Melanocyte of skin (primary cell): ENCODE measurements at places on chromosomes 11 and 22. TPM values are rescaled to one million over a fixed set of nuclear protein-coding genes. Genes with fewer than 3 reads are reported as not detected.

Gene RHOD
- 2.3 and 6.6 TPM in 2 replicates for total RNA-seq

Gene SCT
- total RNA-seq = not detected in 2 replicates

Gene KRTAP5-11
- not detected in 2 replicates for total RNA-seq

Gene SLC5A12
- total RNA-seq = not detected in 2 replicates

Gene TIMM10
- 64.6 and 72.9 TPM in 2 replicates for total RNA-seq

Gene SCGB1D2
- total RNA-seq = not detected in 2 replicates

Gene CASP5
- not detected in 2 replicates for total RNA-seq

Gene RBMXL2
- not detected in 2 replicates for total RNA-seq

Gene TM7SF2
- 9.3 and 12.7 TPM in 2 replicates for total RNA-seq

Gene OR8G1
- total RNA-seq = under 0.01 TPM in 1 of 2 replicates, not detected in the other

Gene DDI1
- not detected in 2 replicates for total RNA-seq

Gene INCENP
- 77.4 and 93.9 TPM in 2 replicates for total RNA-seq

Gene MMP8
- 12.0 and 18.9 TPM in 2 replicates for total RNA-seq

Gene HEPACAM
- not detected in 2 replicates for total RNA-seq

Gene ENTHD1
- 5.7 and 10.5 TPM in 2 replicates for total RNA-seq

Gene NRGN
- 0.33 and 1.7 TPM in 2 replicates for total RNA-seq

Gene LARGE1
- 29.0 and 51.2 TPM in 2 replicates for total RNA-seq

Gene KIAA0930
- 221 and 268 TPM in 2 replicates for total RNA-seq

Gene KLHL35
- total RNA-seq = 1.8 and 2.4 TPM in 2 replicates

Gene UPB1
- not detected in 2 replicates for total RNA-seq

Gene EHF
- total RNA-seq = under 0.01 TPM in 1 of 2 replicates, not detected in the other

Gene GRK3
- total RNA-seq = 1.4 and 2.2 TPM in 2 replicates

Gene OR6A2
- total RNA-seq = 0.33 and 0.46 TPM in 2 replicates

Gene SLC17A6
- under 0.01 TPM in 1 of 2 replicates, not detected in the other for total RNA-seq

Gene BANF1
- total RNA-seq = 27.6 and 34.7 TPM in 2 replicates

Gene RIMBP3C
- total RNA-seq = 0.34 and 0.36 TPM in 2 replicates

Gene KCNJ1
- under 0.01 TPM in 1 of 2 replicates, not detected in the other for total RNA-seq

Gene TSGA10IP
- total RNA-seq = not detected in 2 replicates

Gene FOLH1
- total RNA-seq = 1.1 and 1.4 TPM in 2 replicates

Gene CASP1
- total RNA-seq = 57.1 and 98.9 TPM in 2 replicates

Gene C11orf42
- not detected in 2 replicates for total RNA-seq
